Astrocyte of the hippocampus (primary cell): ENCODE measurements at places on chromosomes 2 and 18.

- DNase-seq: no peak
These were observed 56.2 kb downstream of the BIN1 start for GRCh38 chr2:127050803-127051115.

- DNase-seq: no peak
These were observed 58.2 kb upstream of the PKDCC start for GRCh38 chr2:41989501-41990180.

DNA sequence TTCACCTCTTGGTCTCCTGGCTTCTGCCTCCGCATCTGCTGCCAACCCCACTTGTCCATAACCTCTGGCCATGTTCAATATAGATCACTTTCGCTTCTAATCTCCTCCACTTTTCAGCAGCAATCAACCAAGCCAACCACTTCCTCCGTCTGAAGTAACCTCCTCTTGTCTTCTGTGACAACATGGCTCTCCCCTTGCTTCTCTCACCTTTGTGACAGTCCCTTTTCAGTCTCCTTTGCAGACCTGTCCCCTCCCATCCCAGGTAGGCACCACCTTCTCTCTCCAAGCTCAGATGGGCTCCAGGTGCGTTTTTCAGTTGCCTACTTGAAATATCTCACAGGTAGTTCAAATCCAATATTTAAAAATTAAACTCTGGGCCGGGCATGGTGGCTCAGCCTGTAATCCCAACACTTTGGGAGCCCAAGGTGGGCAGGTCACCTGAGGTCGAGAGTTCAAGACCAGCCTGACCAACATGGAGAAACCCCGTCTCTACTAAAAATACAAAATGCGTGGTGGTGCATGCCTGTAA is 4.7 kb upstream of the PSD4 start:
- DNase-seq: no peak

- no peak for DNase-seq
These were observed 2.4 kb downstream of the NEU4 start for GRCh38 chr2:241811201-241811951.

GRCh38 chr18:9737006-9737405 is 28.9 kb downstream of the RAB31 start:
- DNase-seq: no peak

DNA sequence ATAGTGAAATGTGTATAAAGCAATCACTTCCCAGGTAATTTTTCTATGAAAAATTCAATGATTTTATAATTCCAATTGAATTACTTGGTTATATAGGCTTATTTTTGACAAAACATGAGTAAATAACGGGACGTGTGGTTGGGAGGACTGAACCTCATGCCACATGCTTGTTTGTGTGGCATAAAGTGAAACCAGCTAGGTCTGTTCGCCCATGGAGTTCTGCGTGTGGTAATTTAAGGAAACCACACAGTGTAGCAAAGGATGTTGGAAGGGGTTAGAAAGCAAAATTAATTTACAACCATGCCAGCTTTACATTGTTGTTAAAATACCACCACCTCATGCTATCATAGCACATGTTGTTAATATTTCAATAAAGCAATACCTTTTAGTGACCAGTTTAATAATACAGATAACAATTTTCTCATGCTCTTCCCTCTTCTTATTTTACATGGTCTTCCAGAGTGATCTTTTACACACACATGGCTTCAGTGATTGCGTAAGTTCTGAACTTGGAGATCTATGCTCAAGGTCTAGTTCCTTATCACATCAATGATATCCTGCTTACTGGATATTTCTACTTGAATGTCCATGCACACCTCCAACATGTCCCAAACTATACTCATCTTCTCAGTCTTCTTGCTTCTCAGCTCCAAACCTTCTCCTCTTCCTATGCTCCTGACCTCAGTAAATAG is 156.4 kb upstream of the ITGA4 start:
- no peak for DNase-seq

DNA sequence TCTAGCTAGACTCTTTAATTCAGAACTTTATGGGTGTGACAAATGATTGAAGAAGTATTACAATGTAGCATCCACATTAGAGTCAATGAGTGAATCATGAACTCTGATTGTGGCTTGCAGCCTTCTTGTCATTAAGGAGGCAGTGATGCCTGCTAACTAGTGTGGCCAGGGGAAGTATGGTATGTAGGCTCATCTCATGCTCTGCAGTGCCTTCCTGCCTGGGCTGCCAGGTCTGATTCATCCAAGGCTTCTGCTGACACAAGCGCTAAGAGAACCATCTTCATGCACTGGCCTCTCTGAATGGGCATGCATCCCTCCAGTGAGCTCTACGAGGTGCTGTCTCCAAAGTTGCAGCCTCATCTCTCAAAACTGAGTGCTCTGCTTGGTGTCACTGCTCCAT is 144.3 kb downstream of the MTCL1 start:
- DNase-seq: no peak

GRCh38 chr2:65017335-65017734 is 28.1 kb downstream of the SLC1A4 start:
- no peak for DNase-seq

GRCh38 chr18:79432376-79433120 is 36.8 kb downstream of the NFATC1 start:
- no peak for DNase-seq

GRCh38 chr2:45498661-45499550 is 112.2 kb downstream of the SRBD1 start:
- DNase-seq: no peak

- no peak for DNase-seq
These were observed 890.5 kb downstream of the CNTNAP5 start for GRCh38 chr2:124915567-124915966.
